HFF-Myc (cell line): ENCODE measurements at places on chromosomes 2 and 18.
A peak's percentile ranks its signal among the peaks of the same experiment; 100 is the strongest.

- peak; percentile 91 for DNase-seq
Observed at GRCh38 chr2:43082111-43082894, 144.1 kb downstream of the ZFP36L2 start.

DNA sequence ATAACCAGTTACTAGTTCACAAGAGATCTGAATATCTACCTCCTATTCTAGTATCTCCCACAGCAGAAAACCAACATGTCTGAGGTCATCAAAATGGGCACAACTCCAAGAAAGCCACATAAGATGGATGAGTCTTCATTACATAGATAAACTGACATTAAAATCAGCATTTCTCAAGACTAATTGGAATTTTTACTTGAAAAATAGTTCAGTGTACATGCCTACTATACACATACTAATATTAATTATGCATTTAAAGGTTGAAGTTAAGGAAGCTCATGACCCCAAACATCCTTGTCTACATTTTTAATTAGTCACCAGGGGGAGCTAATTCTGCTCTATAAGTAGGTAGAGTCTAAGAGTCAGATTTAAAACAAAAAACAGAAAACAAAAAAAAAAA is 41.9 kb downstream of the ZNF521 start:
- no peak for DNase-seq

DNA sequence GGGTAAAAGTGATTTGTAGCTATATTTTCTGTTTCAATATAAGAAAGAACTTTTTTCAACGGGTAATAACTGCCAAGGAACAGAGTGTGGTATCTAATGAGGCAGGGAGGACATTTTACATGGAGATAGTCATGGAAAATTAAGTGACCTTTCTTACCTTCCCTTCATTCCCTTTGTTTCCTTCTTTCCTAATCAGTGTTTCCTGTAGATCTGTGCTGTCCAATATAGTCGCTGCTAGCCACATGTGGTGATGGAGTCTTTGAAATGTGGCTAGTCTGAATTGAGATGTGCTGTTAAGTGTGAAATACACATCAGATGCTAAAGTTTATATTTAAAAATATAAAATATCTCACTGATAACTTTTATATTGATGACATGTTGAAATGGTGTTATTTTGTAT is 81.8 kb downstream of the BABAM2 start:
- DNase-seq = no peak

- DNase-seq = no peak
Observed at GRCh38 chr18:2451556-2451955, 119.7 kb downstream of the METTL4 start.

GRCh38 chr18:75185460-75185859 is 23.5 kb downstream of the PTGR3 start:
- no peak for DNase-seq

DNA sequence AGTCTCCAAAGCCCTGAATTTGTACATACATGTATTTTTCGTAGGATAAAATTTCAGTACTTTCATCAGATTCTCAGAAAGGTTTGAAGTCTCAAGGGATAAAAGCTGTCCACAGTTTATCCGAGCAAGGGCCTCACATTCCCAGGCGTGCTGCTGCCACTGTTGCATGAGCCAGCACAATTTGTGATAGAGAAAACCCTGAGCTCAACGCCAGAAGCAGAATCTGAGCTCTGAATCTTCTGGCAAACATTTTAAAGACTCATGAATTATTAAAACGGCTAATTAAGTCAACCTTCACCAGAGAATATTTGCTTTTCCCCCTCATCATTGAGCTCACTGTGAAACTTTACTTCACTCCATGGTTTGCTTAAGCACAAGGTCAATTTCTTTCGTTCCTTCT is 38.5 kb upstream of the STPG4 start:
- no peak for DNase-seq

GRCh38 chr2:1509271-1510065 is 96.2 kb downstream of the TPO start:
- DNase-seq = no peak

- DNase-seq = no peak
Observed at GRCh38 chr2:68925295-68925896, 27.3 kb downstream of the GKN2 start.

GRCh38 chr2:75464348-75464946 is 96.3 kb downstream of the EVA1A start:
- no peak for DNase-seq

GRCh38 chr2:9108210-9108967 is 98.2 kb upstream of the ASAP2 start:
- DNase-seq = no peak

DNA sequence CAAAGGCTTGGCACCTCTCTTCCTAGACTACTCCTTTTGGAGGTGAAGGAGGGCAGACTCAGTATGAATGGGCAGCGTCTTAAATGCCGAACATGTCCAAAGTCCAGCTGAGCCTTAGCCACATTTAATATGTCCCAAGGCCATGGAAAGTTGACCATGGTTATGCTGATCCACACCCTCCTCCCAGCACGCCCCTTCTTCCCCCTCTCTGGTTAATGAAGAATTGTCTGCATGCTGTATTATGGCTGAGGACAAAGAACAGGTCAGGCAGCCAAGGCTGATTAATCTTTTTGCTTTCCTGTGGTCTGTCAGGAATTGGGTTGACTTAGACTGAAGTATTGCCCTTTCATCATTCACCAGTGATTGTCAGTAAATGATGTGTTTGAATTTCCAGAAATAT is 5.8 kb upstream of the MYOM1 start:
- DNase-seq = no peak

- no peak for DNase-seq
Observed at GRCh38 chr2:107810734-107811133, 16.0 kb upstream of the RGPD4 start.

DNA sequence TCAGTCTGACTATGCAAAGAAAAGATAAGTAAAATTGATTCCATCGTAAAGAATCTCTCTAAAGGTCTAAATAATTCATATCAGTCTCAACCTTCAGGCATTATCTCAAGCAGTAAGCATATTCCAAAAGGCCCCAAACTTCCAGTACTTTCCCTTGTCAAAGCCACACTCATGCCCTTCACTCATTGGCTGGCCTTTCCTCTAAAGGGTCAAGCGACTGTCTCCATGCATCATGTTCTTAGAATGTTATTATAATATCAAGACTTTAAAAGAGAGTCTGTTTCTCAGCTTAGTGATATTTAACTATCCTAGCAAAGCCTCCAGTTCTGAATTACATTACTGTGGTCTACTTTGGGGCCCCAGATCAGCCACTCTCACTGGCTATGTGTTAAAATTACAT is 271.3 kb downstream of the MREG start:
- no peak for DNase-seq

DNA sequence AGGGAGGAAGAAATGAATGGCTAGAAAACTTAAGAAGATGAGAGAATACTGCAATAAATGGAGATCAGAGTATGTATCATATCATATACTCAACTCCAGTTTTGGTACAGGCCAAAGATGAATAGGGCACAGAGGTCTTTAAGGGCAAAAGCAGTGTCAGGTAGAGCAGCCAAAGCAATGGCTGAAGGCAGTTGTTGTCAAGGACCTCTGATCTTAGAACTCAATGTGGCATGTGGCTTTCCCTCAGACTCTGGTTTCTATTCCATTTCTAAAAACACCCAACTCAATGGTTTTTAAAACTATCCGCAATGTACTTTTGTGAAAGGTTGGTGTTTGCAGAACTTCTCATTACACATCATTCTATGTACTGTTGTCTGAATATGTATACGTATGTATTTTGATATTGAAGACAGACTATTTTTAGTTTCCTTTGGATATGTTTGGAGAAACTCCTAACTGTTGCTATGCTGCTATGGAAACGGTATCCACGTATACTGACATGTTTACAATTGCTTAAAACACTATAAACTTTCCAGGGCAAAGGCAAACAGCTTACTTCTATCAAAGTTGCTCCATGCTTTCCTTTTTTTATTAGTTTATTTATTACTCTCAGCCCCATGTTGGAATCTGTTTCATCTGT is 58.1 kb upstream of the PELI1 start:
- peak; percentile 87 for DNase-seq

DNA sequence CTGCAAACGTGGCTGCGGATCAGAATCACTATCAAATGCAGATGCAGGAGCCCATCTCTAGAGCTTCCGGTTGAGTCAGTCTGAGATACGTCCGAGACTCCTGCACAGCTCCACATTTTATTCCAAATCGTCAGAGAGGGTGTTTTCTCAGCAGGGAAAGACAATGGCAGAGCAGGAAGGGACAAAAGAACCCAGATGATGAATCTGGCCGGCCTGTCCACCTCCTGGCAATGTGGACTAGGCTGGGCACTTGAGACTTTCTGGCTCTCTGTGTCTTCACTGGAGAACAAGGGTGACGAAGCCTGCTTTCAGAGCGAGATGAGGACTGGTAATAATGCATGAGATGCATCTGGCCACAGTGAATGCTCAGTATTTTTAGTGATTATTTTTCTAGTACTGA is 255.9 kb upstream of the MYT1L start:
- DNase-seq = no peak

- no peak for DNase-seq
Observed at GRCh38 chr2:151358166-151358970, 976 bp downstream of the TNFAIP6 start.

DNA sequence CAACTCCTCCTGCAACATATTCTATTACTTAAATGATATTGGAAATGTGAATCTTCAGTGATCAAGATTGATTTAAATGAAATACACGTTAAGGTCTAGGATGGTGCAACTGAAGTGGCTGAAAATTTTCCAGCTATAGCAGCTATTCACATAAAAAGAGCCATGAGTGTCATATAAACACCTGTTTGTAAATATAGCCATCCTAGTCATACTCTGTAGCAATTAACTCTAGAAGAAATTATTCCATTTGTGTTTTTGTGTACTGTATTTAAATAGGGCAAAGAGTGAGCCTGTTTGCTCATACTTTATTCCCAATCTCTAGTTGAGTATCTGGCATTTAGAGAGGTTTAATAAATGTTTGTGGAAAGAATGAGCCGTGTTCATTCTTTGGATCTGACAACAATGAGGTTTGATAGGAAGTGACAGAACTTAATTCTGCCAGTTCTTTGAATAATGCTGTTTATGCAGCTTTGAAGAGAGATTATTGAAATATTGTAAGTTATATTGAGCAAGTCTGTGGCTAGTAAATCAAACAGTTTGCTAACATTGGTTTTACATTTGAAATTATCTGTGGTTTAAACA is 49.7 kb downstream of the BABAM2 start:
- no peak for DNase-seq

DNA sequence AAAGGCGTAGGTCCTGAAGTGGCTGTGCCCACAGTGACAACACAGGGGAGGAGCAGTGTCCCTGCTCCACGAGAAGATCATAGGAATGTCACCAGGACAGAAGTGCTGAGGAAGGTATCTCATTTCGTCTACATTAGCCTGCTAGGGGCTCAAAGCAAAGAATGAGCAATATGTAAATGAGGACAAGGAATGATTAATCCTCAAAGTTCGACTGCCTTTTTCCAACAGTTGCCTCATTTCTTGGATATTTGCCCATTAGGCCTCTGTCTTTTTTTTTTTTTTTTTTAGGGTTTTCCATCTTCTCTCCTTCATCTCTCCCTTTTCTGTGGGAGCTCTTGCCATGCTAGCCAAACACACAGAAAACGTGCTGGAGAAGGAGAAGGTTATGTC is 105.2 kb upstream of the ARHGAP28 start:
- peak; percentile 42 for DNase-seq

DNA sequence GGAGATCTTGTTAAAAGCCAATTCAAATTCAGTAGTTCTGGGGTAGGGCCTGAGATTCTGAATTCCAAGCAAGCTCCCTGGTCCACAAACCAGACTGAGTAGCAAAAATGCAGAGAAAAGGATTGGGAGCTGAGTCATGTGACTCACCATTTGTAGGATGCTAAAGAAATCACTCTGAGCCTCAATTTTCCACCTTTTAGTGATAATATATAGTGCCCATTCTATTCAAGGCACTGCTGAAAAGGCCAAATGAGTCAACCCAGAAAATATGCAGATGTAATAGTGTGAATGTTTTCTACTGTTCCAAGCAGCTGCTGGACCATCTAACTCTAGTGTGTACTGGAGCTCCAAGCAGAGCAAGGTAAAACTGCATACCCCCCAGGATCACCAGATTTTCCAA is 47.2 kb downstream of the SLC14A2 start:
- DNase-seq = no peak

GRCh38 chr18:32126538-32126937 is 34.9 kb downstream of the RNF138 start:
- DNase-seq = no peak

GRCh38 chr2:229375251-229375650 is 104.2 kb upstream of the PID1 start:
- no peak for DNase-seq

GRCh38 chr2:113119111-113119510 is 8.3 kb upstream of the IL1RN start:
- DNase-seq = no peak

- no peak for DNase-seq
Observed at GRCh38 chr2:38978296-38978903, 88.7 kb downstream of the ARHGEF33 start.

DNA sequence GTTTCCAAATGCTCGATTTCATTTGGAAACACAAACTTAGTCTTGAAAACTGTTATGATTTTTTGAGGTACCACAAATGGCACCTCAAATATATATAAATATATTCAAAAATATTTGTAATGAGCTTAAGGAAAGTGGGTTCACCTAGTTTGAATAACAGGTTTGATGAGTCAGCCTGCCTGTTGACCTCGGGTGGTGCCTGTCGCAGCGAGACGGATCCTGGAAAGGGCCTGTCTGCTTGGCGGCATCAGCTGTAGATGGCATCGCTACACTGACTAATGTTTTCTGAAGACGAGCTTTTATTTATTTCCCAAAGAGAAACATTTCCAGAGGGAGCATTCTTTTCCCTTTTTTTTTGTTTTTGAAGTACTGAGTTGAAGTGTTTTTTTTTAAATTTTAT is 6.9 kb downstream of the ALLC start:
- no peak for DNase-seq

DNA sequence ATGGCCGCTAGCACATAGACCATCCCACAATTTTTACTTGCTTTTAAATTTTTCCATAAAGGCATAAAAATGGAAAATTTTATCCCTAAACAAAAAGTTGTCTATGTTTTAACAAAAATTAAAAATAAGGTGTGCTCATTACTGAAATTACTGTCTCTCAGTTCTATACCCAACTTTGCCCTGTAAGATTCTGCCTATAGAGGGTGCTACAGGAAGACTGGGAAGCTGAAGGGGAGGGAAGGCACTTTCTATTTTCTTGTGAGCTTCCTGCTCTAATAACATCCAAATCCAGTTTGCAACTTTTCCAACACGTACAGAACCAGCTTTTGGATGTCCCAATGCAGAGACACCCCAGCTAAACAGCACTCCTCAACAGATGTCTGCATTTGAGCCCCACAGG is 666.9 kb downstream of the PLCL1 start:
- DNase-seq = no peak

DNA sequence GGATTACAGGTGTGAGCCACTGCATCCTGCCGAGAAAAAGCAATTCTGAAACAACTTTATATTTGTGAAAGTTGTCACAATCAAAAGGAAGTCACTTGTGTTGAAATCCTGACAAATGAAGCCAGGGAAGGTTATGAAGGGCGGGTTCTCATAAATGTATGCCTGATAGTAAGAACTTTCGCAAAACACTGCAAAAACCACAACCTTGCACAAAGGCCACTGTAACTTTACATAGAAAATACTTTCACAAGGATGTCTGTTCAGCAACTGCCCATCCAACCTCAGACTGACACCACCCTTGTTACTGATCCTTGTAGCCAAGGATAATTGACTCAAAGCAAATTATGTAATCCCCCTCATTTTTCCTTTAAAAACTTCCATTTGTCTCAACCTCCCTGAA is 90.6 kb downstream of the SLC4A3 start:
- DNase-seq = no peak
